CD4-positive, alpha-beta T cell treated with Interferon alpha-2 for 1 hour (primary cell): ENCODE measurements at places on chromosomes 1 and 21.

- DNase-seq: no peak
Observed at GRCh38 chr1:34070201-34070836, 94.7 kb downstream of the CSMD2 start.

- no peak for DNase-seq
Observed at GRCh38 chr1:172383536-172383935, 36.9 kb upstream of the C1orf105 start.

GRCh38 chr1:150789396-150789795 lies 18.7 kb downstream of the CTSK start:
- peak; percentile 39 for DNase-seq

DNA sequence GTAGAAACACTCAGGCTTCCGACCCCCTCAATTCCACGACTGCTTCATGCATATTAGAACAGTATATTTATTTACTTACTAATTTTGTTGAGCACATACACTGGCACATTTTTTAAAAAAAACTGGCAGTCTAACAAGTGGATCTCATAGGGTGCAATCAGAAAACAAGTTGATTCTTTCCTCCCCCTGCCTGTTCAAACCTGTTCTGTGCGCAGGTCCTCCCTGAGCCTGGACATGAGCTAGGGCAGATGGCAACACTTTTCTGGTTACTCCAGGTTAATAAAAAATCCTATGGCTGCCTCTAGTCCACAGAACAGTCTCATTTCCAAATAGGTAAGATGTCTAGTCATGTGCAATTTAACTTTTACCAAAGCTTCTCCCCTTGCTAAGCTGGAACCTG lies 18.6 kb downstream of the HSD11B1 start:
- no peak for DNase-seq

GRCh38 chr1:78333502-78333901 lies 157.3 kb upstream of the PTGFR start:
- peak; percentile 4 for DNase-seq

- no peak for DNase-seq
Observed at GRCh38 chr1:214514032-214514818, 37.2 kb downstream of the PTPN14 start.

GRCh38 chr1:27856561-27857343 lies 15.6 kb upstream of the THEMIS2 start:
- no peak for DNase-seq

GRCh38 chr21:42666925-42667324 lies 13.5 kb downstream of the PDE9A start:
- DNase-seq: no peak

- DNase-seq: no peak
Observed at GRCh38 chr21:35159881-35160280, 110.8 kb upstream of the RUNX1 start.

DNA sequence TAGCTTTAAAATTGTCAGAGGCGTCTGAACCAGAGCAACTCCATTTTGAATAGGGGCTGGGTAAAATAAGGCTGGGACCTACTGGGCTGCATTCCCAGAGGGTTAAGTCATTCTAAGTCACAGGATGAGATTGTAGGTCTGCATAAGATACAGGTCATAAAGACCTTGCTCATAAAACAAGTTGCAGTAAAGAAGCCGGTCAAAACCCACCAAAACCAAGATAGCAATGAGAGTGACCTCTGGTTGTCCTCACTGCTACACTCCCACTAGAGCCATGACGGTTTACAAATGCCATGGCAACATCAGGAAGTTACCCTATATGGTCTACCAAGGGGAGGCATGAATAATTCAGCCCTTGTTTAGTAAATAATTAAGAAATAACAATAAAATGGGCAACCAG lies 143.6 kb downstream of the GABPA start:
- DNase-seq: no peak

DNA sequence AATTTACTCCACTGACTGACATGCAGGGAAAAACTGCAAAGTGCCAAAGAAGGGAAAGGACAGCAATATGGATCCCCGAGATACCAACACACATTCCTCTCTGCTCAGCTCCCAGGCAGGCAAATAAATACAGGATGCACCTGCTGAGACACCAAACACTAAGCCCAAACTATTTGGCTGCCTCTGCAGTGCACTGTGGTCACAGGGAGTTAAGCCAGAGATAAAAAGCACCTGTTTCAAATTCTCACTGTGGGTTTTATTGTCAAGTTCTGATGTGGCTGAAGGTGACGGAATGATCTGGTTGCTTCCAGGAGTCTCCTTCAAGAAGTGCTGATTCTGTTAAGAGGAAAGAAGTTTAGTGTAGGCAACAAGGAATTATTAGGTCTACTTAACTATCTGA lies 17.7 kb downstream of the TEX38 start:
- no peak for DNase-seq

DNA sequence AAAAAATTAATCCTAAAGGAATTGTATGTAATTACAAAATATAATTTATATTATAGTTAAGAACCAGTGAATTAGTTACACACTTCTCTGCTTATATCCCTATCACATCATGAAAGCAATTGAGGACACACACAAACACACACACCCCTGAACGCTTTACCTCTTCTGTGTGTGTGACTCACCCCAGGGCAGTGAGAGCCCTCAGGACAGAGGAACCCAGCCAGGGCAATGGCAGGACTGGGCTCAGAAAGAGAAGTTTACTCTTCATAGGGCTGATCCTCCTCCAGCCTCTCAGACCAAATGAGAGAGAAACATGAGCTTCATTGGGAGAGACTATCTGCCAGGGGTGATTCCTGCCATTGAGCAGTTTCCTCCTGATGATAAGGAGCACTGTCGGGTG lies 38.1 kb downstream of the SLC44A3 start:
- no peak for DNase-seq

- DNase-seq: no peak
Observed at GRCh38 chr1:109620401-109620791, 759 bp downstream of the AMPD2 start.

DNA sequence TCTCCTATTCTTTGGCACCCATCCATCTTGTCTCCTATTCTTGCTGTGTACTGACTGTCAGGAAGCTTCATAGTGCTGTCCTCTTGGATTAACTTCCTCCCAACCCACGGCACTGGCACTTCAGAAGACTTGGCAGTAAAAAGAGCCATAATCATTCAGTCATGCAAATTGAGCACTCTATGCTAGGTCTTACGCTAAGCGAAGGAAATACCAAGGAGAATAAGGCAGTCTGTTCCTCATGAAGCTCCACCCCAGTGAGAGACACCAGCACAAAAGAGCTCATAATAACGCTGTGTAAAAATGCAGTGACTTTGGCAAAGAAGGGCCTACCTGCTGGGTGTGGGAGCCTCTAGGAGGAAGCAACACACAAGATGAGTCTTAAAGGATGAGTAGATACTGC lies 67.1 kb downstream of the GFI1 start:
- DNase-seq: no peak

GRCh38 chr1:154459080-154459479 lies 42.9 kb upstream of the TDRD10 start:
- DNase-seq: no peak

GRCh38 chr1:198678301-198678836 lies 39.5 kb downstream of the PTPRC start:
- DNase-seq: peak; percentile 73

DNA sequence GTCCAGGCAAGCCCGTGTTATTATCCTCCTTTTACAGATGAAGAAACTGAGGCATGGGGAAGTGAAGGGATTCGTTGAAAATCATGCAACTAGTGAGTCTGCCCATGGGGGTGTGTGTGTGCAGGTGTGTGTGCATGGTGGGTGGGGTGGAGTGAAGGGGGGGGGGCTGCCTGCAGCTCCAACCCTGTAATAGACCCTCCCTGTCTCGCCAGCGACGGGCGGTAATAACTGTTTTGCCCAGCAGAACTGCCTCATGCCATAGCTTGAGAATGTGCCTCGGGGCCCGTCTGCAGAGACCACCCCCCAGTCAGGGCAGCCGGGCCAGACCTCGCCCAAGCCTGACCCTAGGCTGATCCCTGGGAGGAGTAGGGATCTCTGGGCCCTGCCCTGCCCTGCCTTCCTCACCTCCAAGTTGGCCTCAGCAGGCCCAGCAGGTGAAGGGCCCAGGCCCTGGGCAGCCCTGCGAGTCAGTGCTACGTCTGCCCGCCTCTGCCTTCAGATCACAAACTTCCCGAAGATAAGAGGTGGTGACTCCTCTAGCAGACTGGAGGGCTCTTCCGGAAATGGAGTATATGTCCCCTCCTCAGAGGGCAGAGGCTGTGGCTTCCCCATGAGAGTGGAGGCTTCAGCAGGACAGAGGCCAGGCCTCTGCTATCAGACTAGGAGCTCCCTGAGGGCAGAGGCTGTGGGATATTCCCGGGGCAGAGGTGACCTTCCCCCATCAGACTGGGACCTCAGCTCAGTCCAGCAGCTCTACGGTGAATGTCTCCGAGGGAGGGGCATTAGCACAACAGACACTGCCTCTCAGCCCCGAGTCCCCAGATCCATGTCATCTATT lies 15.7 kb upstream of the EPHA2 start:
- DNase-seq: no peak

DNA sequence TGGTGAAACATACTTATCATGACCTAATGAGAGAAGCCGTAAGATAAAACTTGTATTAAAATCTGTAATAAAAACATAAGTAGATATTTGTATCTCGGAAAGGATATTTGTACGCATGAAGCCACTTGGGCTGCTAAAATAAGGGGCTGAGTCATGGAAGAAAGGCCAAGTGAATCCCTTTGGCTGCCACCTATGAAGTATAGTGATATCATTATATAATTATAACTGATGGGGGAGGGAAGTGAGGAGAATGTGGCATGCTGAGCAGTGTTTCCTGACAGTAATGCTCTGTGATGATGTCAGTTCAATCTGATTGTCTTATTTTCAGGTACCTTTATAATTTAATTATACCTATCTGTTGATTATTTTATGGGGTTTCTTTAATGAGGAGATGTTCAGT lies 13.6 kb downstream of the RWDD3 start:
- DNase-seq: no peak

GRCh38 chr1:158691907-158692306 lies 5.4 kb upstream of the SPTA1 start:
- no peak for DNase-seq

- no peak for DNase-seq
Observed at GRCh38 chr1:92949937-92950817, 11.1 kb downstream of the DIPK1A start.

- no peak for DNase-seq
Observed at GRCh38 chr21:14519000-14519399, 27.1 kb downstream of the SAMSN1 start.

GRCh38 chr1:227934476-227935313 lies 13.0 kb downstream of the WNT9A start:
- no peak for DNase-seq

DNA sequence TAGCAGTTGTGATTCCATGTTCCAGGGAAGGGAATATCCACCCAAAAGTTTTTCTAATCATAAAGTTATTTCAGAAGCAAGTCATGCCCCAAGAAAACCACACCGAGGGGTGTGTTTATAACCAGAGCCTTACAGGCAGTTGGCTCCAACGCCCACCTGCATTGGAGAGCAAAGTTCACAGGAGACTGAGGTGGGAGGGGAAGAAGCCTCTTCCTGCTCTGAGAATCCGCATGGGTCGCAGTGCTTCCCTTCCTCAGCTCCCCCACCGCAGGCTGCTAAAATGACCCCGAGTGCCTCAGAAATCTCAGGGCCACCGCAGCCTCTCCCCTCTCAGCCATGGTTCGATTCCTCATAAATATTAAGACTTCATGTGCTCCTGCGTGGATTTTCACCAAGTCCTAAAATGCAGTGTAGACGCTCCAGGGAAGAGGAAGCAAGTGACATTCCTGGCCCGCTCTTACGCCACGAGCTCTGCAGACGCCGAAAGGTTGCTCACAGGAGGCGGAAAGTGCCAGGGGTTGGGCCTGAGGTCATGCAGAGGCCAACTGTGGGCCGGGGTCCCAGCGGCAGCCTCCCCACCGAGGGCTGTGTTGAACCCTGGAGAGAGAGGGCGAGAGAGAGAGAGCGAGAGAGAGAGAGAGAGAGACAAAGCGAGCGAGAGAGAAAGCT lies 13.4 kb upstream of the SPSB1 start:
- DNase-seq: no peak

- no peak for DNase-seq
Observed at GRCh38 chr1:9510130-9510529, 29.1 kb upstream of the SLC25A33 start.

GRCh38 chr1:223203034-223203408 lies 60.0 kb upstream of the TLR5 start:
- DNase-seq: no peak

GRCh38 chr1:10495475-10495817 lies 20.7 kb downstream of the PEX14 start:
- DNase-seq: no peak

DNA sequence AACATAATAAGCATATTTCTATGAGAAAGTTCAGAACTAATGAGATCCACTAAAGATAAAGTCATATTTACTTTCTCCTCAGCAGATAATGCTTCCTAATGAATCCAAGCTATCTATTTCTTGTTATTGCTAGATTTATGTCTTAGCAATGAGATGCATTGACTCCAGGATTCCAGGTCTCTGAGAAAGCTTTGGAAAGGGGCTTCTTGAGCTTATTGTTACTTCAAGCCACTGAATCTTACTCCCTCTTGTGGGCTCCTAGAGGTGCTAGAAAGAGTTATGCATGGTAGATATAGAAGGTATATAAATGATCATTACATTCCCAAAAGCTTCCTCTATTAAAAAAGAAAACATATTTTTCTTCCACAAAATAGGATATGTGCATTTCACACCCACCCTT lies 246.4 kb upstream of the ADAMTS5 start:
- no peak for DNase-seq

GRCh38 chr1:186781730-186782129 lies 47.0 kb upstream of the PLA2G4A start:
- DNase-seq: no peak

DNA sequence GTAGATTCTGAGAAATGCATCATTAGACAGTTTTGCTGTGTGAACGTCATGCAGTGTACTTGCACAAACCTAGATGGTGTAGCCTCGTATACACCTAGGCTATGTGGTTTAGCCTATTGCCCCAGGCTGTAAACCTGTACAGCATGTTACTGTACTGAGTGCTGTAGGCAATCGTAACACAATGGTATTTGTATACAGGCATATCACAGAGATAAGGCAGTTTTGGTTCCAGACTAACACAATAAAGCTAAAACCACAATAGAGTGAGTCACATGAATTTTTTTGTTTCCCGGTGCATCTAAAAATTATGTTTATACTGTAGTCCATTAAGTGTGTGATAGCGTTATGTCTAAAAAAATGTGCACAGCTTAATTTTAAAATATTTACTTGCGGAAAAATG lies 6.9 kb downstream of the IL10RB start:
- DNase-seq: no peak

GRCh38 chr1:86155807-86156565 lies 586 bp downstream of the COL24A1 start:
- DNase-seq: no peak

GRCh38 chr1:195472291-195472690 lies 1135.9 kb downstream of the KCNT2 start:
- no peak for DNase-seq
